ENCODE measurements at places on chromosomes 3 and 15.

GRCh38 chr3:156586905-156587759, 32.2 kb upstream of the SSR3 start:
- no peak for DNase-seq

DNA sequence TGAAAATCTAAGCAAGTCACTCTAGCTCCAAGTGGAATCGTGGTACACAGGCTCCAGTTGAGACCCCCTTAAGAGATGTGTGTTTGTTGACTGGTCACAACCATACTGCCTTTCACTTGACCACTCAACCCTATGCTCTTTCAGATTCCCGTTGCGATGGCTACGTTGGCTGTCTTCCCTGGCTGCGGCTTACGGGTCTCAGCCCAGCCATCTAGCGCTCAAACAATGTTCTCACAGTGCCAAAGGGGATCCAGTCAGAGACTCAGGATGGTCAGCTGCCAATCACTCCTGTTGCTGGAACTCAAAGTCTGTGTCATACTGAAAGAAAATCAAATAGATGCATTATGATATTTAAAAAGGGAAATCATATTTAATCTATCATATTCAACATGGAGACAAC, 237.6 kb downstream of the ITPR1 start:
- DNase-seq: no peak

DNA sequence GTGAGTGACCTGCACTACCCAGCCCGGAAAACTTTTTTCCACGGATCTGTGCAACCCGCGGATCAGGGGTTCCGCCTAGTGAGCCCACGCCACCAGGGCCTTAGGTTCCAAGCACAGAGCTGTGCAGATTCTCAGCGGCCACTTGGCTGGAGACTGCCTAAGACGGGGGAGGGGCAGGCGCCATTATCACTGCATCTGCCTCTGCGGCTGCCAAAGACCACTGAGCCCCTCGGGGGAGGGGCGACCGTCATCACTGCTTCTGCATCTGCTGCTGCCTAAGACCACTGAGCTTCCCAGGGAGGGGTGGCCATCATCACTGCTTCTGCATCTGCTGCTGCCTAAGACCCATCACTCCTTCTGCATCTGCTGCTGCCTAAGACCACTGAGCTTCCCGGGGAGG, 460.2 kb downstream of the OCA2 start:
- no peak for DNase-seq

DNA sequence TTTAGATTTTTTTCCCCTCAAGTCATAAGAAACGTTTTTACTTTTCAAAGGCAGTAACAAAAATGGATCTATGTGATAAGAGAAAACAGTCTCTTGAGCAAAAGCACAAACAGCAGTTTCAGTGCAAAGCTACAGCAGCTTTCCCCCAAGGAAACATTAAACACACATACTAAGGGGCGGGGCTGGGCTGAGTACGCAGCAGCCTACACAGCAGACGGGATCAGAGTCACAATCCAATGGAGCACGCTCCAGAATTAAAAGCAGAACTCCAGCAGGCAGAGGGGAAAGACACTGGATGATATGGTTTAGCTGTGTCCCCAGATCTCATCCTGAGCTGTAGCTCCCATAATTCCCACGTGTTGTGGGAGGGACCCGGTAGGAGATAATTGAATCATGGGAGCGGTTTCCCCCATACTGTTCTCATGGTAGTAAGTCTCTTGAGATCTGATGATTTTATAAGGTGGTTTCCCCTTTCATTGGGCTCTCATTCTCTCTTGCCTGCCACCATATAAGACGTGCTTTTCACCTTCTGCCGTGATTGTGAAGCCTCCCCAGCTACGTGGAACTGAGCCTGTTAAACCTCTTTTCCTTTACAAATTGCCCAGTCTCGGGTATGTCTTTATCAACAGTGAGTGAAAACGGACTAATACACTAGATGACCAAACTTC, 116.2 kb upstream of the SLCO3A1 start:
- no peak for DNase-seq

GRCh38 chr15:62758126-62758951, 284.2 kb upstream of the TPM1 start:
- no peak for DNase-seq

DNA sequence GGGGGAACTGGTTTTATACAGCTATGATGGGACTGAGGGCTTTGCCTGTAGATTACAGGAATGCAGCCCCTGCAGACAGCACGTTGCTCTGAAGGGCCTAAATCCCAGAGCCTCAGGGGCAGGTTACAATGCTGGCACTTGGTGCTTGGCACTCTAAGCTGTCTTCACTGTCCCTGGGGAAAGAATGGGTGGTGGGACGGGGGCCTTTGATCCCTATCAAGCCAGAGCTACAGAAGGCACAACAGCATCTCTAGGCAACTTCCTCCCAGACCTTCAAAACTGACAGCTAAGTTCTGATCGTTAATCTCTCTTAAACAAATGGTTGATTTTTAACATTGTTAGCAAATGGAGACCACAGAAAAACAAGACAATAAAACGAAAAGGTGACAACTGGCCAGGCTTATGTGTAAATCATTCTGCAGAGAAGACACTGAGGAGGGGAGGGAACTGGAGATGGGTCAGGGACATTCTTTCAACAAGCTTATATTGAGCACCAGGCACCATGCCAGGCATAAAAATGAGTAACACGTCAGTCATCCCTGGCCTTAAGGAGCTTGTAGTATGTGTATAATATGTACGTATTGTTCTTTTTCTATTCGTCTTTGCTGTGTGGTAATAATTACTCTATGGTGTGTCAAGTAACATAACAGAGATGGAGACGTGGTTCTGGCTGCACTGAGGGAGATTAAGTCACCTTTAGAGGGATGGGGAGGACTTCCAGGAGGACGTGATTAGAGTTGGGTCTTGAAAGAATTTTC, 49.1 kb downstream of the CA12 start:
- DNase-seq: no peak

- no peak for DNase-seq
Observed at GRCh38 chr3:45689787-45690145, 570 bp downstream of the SACM1L start.

DNA sequence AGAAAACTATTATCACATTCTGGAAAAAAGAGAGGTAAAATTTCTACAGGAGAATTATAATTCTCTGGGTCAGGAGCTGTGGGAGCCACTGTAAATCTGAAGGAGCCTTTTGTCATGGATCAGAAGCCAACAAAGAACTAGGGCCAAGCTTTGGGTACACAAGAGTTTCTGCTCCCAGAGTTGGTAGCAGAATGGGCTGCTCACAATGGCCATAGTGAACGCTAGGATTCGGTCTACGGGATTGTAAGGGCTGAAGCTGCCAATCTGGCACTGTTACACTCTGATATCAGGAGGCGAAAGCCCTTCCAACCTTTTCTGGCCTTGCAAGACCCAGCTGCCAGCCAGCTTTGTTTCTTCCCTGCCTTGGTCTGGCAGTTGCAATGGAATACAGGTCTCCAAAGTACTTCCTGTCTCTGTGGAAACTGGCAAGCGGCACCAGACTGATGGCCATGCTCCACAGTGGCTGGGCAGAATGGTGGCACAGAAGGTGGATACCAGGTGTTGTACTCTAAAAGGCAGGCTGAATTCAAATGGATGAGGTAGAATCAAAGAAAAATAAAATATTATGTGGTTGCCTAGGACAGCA, 831.7 kb downstream of the CADM2 start:
- no peak for DNase-seq

DNA sequence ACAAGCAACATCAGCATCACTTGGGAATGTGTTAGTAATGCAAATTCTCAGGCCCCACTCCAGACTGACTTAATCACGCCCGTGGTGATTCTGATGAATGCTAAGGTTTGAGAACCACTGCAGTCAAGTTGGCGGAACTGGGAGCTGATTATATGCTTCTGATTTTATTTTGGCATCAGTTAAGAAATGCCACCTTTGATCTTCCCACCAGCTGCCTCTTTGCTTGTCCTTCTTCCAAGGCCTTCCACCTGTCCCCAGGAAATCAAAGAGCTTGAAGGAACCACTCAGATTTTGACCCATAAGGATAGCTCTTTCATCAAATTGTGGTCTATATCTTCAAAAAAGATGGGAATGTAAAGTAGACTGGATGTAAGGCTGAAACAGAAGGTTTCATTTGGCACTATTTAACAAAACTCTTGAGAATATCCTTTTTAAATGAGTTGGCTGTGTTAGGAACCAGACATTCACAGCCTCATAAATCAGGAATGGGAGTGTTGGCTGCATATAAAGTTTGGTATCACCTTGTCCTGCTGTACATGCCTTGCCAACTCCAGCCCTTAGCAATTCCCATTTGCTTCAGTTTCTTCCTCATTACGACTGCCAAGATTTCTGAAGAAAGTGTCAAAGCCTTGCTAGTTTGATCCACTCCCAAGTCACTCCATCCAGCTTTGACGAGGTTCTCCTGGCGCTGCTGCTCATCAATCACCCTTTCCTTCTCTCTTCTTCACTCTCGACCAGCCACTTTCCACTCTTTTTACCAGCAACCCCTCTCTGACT, 125.8 kb upstream of the NPHP3 start:
- no peak for DNase-seq

GRCh38 chr15:100230784-100231183, 111.0 kb downstream of the ADAMTS17 start:
- DNase-seq: no peak

DNA sequence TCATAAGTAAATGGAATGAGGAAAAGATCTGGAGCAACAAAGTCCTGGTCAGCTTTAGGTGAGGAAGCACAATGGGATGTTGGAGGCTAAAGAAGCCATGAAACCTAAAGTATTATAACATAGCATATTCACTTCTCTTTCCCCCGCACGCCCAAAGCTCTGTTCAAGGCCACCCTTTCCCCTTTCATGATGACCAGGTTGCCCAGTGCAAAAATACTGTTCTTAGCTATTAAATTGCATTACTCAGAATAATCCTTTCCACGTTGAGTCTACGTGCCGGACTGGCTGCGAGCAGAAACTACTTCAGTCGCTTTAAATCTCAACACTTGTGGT, 589 bp upstream of the MAPKBP1 start:
- DNase-seq: no peak

GRCh38 chr3:153130312-153130977, 31.6 kb upstream of the RAP2B start:
- no peak for DNase-seq

- no peak for DNase-seq
Observed at GRCh38 chr15:66482539-66482938, 15.0 kb downstream of the SNAPC5 start.

GRCh38 chr15:86915811-86916331, 836.2 kb downstream of the AGBL1 start:
- no peak for DNase-seq

Measured in stimulated activated naive CD8-positive, alpha-beta T cell treated with anti-CD3 and anti-CD28 coated beads, Interleukin-15, Interleukin-2, amounts not matched to agents 100 U/mL and 50 U/mL, for 24 hours (primary cell).